Left lung (tissue), 14 donors: ENCODE measurements at places on chromosomes 1 and 21.

GRCh38 chr1:189131576-189131975, 1346.1 kb downstream of the BRINP3 start:
- no peak overlapping the region for H3K4me3 ChIP-seq
- no peaks in the 10 kb centered on the region for H3K27me3 ChIP-seq
- no peak overlapping the region for H3K27ac ChIP-seq
- H3K4me1 ChIP-seq: no peaks in the 10 kb centered on the region
- no peaks in the 10 kb centered on the region for H3K36me3 ChIP-seq

- DNase-seq: no peak
- no peaks in the 10 kb centered on the region for H3K4me1 ChIP-seq
- H3K27ac ChIP-seq: no peak overlapping the region
- H3K36me3 ChIP-seq: no peaks in the 10 kb centered on the region
- H3K27me3 ChIP-seq: no peaks in the 10 kb centered on the region
- no peak overlapping the region for H3K4me3 ChIP-seq
Observed at GRCh38 chr1:211352465-211352864, 25.8 kb downstream of the TRAF5 start.

DNA sequence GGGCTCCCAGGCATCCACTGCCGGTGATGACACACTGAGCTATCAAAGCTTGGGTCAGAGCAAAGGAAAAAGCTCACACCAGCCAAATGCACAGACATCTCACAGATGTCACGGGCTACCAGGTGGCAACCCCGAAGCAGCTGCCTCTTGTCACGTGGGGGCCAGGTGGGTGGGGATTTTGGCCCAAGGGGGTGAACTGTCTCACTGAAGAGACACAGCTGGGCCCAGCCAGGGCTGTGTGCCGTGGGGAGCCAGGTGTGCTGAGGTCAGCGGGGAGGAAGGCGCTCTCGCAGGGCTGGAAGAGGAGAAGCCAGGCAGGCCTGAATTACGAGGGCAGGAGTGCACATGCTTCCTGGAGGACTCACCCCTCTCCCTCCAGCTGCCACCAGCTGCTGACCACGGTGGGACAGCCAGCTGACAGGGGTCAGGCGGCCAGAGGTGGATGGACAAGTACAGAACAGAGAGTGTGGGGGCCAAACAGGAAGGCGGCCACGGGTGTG, 32.4 kb downstream of the KCNN3 start:
- no peak for DNase-seq
- no peaks in the 10 kb centered on the region for H3K27me3 ChIP-seq
- H3K4me3 ChIP-seq: no peak overlapping the region
- no peaks in the 10 kb centered on the region for H3K36me3 ChIP-seq
- H3K27ac ChIP-seq: no peak overlapping the region

DNA sequence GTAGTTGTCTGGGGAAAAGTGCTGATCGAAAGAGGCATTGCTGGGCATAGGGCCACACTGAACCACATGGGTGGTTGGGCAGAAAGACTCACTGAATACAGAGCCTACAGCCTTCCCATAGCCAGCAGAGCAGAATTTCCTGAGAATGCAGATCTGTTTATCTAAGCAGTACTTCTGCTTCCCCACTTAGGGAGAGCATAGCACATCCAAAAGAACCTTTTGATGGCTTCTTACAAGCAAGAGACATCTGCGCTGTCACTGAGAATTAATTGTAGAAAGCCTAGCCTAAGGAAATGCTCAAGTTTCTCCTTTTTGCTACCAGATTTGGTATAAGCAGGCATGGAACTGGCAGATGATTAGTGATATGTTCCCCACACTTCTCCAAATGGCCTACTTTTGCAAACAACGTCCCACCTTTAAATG, 13.0 kb upstream of the KLHDC8A start:
- no peaks in the 10 kb centered on the region for H3K36me3 ChIP-seq
- H3K4me1 ChIP-seq: peaks cover 15% of the 10 kb centered on the region
- DNase-seq: no peak

DNA sequence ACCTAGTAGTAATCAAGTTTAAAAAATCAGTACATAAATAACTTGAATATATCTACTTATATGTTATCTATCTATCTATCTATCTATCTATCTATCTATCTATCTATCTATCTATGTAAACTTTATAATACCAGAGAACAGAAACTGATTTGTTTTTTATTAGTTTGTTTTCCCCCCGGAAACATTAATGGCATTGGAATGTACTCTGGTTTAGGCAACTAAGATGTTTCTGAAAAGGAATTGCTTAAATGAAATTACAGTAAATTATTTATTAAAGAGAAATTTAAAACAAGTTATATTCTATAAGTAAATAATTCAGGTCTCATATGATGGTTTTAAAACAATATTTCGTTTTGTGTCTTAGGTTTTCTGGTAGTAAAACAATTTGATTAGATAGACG, 681.0 kb upstream of the ADAMTS5 start:
- no peak overlapping the region for H3K4me3 ChIP-seq
- no peak overlapping the region for H3K27ac ChIP-seq

DNA sequence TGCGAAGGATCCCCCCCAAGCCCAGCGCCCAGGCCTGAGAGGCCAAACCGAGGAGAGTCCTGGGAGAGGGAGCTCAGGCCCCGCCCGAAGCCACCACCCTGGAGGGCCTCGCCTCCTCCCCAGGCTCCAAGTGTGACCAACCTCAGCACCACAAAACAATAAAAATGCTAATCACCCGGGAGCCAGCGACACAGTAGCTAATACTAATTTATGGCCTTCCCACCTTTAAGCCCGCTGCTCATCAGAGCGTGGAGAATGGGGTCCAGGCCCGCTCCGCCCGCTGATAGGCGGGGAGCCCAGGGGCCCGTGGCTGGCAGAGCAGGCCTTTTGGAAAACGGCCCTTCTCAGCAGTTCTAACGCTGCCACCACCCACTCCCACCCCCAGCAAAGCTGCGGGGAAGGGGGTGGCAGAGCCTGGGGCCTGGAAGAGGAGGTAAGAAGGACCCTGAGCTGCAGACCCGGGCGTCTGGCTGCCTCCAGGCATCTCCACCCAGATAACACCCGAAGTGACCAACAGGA, 20.4 kb upstream of the TAS1R2 start:
- H3K4me3 ChIP-seq: no peak overlapping the region
- peaks cover 39% of the 10 kb centered on the region for H3K36me3 ChIP-seq
- H3K27me3 ChIP-seq: no peaks in the 10 kb centered on the region
- no peaks in the 10 kb centered on the region for H3K4me1 ChIP-seq
